Right renal cortex interstitium (tissue), 3 donors: ENCODE measurements at places on chromosomes 5 and 9. TPM values are rescaled to one million over a fixed set of nuclear protein-coding genes. Genes with fewer than 3 reads are reported as not detected.

DNA sequence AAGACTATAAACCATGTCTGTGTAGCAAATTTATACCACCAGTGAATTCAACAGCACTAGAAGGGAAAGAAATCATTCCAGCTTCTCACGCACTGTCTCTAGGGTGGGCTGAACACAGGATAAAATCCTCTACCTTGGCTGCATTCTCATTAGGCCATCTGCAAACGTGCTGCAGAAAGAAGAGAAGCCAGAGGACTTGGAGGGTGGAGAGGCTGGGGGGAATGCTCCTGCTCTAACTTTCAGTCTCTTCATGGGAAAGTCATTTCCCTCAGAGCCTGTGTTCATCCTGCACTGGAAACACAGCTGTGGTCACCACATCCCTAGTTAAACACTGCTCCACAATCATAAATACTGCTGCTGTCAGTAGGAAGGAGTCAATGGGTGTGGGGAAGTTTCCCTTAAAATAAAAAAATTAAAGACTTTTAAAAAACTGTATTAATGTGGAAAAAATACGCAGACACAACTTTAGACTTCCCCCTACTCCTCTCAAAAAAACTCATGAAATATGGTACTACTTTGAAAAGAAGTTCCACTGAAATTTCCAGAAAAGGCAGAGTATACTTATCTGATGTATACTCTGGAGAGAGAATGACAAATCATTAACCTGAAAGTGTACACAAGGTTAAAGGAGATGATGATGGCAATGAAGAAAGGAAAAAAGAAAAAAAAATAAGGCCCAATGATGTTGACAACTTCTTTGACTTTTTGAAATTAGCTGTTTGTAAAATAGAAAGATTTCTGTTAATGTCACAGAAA is 46.8 kb downstream of the LHFPL2 start:
- no peak for DNase-seq

Gene CCT5
- polyA plus RNA-seq: 320 TPM

- DNase-seq: no peak
Measured at GRCh38 chr9:97737429-97737828, 40.3 kb upstream of the XPA start.

GRCh38 chr5:124613273-124613953 is 133.0 kb downstream of the ZNF608 start:
- no peak for DNase-seq

Gene CFAP77
- polyA plus RNA-seq: 0.64 TPM

DNA sequence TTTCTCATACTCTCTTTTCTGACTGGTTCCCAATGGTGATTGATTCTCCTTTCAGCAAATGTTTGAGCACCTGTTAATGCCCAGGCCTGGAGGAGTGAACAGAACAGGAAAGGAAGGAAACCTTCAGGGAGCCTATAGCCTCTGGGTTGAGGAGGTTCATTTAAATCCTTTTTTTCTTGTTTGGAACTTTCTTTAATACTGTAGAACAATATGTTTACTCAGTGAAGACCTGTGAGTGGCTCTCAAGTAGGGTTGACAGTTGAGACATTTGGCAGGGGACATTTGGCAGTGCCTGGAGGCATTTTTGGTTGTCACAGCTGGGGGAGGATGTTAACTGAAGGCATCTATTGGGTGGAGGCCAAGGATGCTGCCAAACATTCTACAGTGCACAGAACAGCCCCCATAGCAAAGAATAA is 6.1 kb upstream of the FAM120AOS start:
- no peak for DNase-seq

DNA sequence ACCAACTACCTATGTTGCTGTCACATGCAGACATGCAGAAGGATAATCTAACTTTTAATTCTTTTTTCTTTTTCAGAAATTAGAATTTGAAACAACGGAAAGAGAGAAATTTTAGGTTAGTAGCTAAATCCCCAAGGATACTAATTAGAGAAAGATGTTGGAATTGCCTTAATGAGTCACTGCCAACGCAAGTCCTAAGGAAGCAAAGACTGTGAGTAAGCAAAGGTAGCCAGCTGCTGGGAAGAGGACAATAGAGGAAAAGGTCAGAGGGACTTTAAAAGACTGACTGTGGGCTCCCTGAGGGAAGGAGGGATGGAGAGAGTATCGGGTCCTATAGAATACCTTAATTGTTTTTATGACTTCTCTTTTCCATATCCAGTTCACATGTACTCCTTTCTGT is 461.9 kb upstream of the PAPPA start:
- no peak for DNase-seq

DNA sequence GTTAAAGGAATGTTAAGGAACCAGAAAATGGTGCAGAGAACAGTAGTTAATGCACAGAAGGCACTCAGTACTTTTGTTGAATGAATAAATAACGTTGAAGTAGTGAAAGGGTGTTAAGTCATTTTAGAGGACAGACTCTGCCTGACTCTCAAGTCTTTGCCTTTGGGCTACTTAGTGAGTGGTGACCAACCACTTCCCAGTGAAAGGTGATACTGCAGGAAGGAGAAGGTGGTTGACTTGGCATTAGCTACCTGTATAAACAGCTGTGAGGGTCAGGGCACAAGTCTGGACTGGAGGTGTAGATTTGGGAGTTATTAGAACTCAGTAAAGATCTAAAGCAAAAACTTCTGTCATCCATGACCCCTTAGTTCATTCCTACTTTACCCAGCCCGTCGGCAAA is 4.9 kb upstream of the SHB start:
- DNase-seq: no peak

DNA sequence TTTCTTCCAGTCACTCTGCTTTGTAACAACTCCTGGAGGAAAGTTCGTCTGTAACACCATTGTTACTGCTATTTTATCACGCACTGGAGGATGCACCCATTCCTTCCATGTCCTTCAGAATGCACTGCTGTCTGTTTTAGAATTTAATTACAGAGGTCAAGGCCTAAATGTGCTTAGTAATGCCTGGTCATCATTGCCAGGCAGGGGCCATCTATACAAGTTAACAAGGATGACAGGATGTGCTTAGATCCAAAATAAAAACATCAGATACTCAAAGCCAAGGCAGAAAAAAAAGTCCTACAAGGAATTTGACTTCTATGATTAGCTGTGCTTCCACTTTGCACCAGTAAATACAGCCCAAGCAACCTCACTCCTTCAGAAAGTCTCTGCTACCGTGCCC is 371.4 kb downstream of the SEMA5A start:
- DNase-seq: no peak

Gene CCDC69
- 4.0 TPM for polyA plus RNA-seq

DNA sequence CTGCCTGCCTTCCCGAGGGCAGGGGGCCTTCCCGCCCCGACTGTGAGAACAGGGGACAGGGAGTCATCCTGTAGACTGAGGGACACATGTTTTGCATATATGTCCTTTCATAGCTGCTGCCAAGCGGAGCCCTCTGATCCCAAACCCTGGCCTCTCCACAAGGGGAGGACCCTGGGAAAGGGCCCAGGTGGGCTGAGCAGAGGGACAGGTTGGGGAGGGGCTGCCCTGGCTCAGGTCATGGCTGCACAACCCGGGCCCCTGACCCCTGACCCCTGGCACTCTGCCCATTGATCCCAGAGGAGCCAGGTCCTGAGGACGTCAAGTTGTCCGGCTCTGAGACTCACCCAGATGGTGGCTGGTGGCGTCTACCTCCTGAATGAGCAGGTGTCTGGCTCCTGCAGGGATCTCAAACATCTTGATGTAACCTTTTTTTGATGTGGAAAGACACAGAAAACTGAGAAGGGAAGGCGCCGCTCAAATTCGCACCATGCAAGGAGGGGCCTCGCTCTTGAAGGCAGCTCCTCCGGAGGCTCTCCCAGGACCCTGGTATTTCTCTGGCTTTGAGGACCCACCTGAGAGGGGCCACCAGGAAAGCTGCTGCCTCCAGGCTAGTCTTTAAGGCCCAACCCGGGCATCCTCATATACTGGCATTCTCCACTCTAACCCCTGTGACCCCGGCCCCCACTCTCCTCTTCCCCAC is 71.9 kb downstream of the ZNF354C start:
- DNase-seq: no peak

GRCh38 chr9:134748591-134748990 is 107.0 kb downstream of the COL5A1 start:
- no peak for DNase-seq

Gene CACNA1B
- 0.17 TPM for polyA plus RNA-seq

Gene ARL10
- polyA plus RNA-seq: 10.0 TPM
